SW480 (cell line): ENCODE measurements at places on chromosomes 1 and 21.

DNA sequence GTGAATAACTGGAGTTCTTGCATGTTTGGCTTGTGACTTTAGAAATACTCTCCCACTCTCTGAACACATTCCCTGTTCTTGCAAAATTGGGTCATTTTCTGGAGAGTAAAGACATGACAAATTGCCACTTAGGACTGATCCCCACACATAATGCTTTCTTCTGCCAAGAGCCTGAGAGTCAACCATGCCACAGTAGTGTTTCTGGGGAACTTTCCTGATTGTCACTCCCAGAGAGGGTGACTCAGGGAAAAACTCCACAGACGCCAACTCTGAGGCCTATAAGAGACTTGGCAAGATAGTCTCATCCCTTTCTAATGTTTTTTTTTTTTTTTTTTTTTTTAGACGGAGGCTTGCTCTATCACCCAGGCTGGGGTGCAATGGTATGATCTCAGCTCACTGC lies 157.8 kb downstream of the ATG4C start:
- DNase-seq: no peak

DNA sequence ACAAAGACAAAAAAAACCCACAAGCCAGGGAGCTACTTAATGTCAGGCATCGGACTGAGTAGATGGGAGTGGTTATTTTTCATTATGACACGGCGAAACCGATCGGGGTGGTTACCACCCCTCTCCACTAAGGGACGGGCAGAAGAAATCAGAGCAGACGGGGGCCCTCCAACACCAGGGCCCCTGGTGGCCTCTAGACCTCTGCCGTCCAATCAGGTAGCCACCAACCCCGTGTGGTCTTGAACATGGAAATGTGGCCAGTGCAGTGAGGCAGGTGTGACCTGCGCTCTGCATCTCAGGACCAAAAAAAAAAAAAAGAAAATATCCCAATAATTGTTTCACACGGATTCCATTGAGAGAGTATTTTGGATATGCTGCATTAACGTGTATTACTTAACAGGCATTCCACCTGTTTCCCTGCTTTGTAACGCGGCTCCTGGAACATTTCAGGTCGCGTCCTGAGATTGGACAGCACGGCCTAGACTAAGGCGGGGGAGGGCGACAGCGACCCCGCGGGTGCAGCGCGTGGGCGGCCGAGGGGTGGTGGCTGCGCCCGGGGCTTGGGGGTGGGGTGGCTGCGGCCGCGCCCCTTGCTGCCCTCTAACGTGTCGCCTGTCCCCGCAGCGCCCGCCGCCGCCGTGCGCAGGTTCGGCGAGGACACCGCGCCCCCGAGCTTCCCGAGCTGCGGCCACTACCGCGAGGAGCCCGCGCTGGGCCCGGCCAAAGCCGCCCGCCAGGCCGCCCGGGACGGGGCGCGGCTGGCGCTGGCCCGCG lies 48.3 kb downstream of the SIM2 start:
- peak; percentile 41 for DNase-seq

DNA sequence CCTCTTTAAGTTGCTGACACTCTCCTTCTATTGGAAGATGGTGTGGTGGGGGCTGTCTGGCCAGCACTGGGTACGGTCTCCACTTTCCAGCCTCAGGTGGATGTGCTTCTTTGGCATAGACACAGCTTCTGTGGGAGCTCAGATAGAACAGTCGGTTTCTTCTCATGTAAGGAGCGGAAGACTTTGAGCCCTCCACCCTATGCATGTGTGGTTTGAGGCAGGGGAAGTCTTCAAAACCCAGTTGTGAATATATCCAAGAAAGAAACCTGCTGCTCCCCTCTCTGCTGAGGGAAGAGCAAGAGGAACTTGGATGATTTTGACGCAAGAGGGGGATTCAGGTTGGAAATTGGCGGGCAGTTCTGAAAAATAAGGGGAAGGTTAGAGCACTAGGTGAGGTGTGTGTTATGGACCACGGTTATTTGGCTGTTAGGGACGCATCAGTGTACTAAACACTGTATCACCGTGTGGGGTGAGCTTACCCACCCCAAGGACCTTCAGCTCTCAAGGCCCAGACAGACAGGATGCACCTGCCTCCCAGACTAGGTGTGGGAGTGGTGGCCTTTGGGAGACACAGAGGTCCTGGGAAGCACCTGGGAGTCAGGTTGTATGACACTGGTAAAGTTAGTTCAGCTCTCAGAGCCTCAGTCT lies 36.2 kb downstream of the IL6R start:
- no peak for DNase-seq

DNA sequence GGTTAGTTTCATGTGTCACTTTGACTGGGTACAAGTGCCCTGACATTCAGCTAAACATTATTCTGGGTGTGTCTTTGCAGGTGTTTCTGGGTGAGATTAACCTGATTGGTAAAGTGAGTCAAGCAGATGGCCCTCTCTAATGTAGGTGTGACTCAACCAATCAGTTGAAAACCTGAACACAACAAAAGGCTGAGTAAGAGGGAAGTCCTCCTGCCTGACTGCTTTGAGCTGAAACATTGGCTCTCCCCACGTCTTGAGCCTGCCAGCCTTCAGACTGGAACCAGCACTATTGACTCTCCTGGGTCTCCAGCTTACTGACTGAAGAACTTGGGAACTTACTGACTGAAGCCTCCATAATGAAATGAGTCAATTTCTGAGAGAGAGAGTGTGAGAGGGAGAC lies 70.0 kb upstream of the C21orf91 start:
- no peak for DNase-seq

DNA sequence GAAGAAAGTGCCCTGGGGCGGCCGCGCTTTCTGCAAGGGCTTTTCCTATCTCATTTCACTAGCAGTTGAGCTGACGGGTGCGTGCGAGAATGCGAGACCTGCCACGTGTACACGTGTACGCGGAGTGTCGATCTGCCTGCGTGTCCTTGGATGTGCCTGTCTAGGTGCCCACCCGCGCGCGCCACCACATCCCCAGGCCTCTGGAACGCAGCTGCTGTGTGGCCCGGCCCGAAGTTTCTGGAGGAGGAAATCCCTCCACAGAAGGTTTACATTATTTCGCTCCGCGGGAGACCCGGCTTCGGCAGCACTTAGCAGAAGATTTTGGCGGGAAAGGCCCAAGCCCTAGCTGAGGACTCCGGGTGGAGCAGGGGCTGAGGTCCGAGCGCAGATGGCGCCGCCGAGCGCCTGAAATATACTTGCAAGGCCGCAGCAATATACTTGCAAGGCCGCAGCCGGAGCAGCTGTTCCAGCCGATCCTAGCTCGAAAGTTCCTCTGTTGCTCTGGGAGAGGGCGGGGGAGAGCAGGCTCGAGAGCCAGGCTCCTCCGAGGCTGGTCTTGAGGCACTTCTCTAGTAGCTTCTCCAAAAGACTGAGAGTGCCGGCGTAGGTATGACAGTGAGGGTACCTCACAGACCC lies 3.9 kb downstream of the TBX15 start:
- no peak for DNase-seq

DNA sequence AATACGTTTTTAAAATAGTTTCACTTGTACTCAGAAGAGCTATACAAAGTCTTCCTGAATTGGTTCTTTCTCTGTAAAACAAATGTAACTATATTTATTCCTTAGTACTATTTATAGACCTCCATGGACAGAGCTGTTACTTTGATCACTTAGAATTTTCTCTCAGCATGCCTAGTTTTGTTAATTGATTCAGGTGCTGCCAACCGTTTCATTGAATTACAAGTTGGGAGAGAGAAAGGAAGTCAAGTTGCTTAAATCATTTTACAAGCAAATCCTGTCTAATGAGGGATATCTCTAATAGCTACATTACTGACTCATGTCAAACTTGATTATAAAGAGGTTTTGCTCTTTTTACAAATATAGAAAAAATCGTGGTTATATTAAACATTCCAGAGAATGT lies 241.0 kb downstream of the FMN2 start:
- DNase-seq: no peak

GRCh38 chr1:44594871-44595735 lies 79.2 kb downstream of the TMEM53 start:
- peak; percentile 34 for DNase-seq

DNA sequence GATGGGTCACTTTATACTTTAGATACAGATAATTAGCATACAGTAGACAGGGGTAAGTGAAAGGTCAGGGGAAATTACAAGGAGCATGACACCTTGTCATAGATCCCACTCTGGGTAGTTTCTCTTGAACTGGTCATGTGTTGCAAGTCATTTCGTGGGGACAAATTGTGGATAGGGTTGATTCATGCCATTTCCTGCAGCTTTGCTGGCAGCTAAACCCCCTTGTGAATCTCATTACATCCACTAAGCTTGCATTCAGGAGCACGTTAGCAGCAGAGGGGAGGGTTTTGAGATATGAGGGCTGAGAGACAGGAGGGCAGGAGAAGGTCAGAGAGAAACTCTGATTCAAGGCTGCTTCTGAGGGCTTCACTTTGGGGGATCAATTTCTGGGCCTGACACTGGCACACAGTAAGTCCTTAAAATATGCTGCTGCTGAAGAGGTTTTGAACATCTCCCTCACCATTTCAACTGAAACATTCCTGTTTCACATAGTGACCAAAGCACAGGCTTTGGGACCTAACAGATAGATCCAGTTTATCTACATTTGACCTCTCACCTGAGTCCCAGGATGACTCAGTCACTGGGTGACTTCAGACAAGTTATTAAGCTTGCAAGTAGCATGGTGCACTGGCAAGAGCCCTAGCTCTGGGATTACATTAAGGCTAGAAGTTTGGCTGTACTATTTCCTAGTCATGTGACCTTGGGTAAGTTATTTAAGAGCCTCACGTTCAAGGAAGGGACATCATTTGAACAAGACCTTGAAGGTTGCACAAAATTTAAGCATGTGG lies 206.0 kb upstream of the USP24 start:
- DNase-seq: no peak

GRCh38 chr1:234978397-234979295 lies 150.0 kb downstream of the TOMM20 start:
- peak; percentile 97 for DNase-seq

GRCh38 chr1:240492832-240493440 lies 119.0 kb downstream of the GREM2 start:
- DNase-seq: no peak

DNA sequence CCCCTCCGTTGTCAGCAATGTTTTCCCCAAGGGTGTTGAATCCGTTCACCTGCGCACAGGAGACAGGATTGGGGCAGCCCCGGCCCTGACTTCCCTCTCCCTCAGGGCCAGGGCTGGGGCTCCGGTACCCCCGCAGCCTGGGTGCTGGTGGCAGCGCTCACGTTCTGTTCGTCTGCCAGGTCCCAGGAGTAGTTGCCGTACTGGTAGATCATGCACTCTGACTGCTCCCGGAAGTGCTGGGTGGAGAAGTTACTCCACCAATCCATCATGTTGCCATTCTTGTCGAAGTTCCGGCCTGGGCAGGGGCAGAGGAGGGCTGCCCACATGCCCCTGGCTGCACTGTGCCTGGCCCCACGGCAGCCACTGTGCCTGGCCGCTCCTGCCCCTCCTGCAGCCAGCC lies 6.1 kb downstream of the PRXL2B start:
- no peak for DNase-seq

DNA sequence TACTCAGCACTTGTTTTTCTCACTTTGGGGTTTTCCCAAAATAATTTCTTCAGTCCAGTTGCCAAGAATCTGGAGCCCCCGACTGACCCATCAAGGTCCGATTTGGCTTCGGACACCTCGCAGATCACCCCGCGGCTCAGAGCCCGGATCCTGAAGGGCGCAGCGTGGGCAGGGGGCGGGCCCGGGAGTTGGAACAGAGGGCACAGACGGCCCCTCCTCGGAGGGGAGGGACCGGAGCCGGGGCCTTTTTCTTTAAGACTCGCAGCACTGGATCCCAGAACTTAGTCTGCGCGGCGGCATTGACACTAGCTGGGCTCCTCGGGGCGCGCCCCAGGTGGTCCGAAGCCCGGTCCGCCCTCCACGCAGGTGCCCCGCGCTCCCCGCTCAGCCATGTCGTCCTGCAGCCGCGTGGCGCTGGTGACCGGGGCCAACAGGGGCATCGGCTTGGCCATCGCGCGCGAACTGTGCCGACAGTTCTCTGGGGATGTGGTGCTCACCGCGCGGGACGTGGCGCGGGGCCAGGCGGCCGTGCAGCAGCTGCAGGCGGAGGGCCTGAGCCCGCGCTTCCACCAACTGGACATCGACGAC lies at the start of gene CBR3:
Gene CBR3 (plus strand): TSS at position 277 of the 588 bp plus-strand sequence. CDS start 114 bp downstream, at position 391.
- no peak for DNase-seq

GRCh38 chr1:228510803-228511413 lies 23.7 kb downstream of the RNF187 start:
- no peak for DNase-seq

- DNase-seq: no peak
Measured at GRCh38 chr1:14732728-14733047, 134.2 kb downstream of the KAZN start.

DNA sequence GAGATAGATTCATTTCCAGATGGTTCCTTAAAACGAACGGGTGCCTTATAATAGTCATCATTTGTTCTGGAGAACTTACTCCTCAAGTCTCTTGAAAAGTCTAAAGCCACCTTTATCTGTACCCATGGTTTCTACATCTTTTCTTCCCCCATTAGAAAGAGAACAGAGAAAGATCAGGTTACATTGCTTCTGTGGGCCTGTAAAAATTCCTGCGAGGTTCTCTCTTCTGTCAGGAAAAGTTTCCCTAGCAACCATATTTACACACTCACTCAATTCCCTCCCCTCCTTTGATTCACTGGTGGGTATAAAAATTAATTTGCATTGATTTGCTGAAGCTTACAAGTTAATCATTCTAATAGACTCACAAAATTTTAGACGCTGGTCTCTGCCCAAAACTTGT lies 6.7 kb downstream of the PHC2 start:
- DNase-seq: no peak

GRCh38 chr1:177863796-177864195 lies 106.1 kb downstream of the SEC16B start:
- DNase-seq: no peak

DNA sequence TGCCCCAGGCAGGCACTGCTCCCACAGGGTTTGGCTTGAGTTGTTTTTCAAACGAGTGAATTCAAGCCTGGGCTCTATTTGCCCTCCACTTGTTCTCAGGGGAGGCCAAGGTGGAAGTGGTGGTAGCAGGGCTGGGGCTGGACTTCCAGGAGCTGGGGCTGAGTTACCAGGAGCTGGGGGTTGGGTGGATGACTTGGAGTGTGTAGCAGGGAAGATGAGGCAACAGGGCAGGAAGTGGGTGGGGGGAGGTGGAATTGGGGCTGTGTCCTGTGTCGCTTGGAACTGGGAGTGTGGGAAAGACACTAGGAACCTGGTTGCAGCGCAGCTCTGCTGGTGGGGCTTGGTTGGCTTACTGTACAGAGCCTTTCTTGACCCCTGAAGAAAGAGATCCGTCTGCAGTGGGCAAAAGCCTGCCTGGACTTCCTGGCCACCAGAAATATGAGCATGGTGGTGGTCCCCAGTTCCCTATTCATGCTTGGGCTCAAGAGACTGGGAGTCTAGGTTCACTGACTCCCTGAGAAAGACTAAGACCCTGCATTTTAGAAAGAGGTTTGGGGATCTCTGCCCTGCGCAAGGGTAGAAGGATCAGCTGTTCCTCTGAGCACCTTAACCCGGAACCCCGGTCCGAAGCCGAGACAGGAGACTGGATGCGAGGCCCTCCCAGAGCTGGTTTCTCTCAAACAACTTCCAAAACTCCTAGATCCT lies 3.1 kb downstream of the TFAP2E start:
- no peak for DNase-seq

- no peak for DNase-seq
Measured at GRCh38 chr1:78833491-78833890, 173.0 kb downstream of the ADGRL4 start.

- no peak for DNase-seq
Measured at GRCh38 chr1:43766086-43766784, 58.9 kb downstream of the ST3GAL3 start.
